Activated CD8-positive, alpha-beta memory T cell treated with anti-CD3 and anti-CD28 coated beads, Interleukin-2, amount 10 ng/mL, durations not matched to agents 7 days and 5 days (primary cell): ENCODE measurements at places on chromosomes 3 and 15. TPM values are rescaled to one million over a fixed set of nuclear protein-coding genes. Genes with fewer than 3 reads are reported as not detected.

The FOXB1 gene
- total RNA-seq: 2.8 TPM

The VPS8 gene
- 43.2 TPM for total RNA-seq

The FBXL22 gene
- 0.85 TPM for total RNA-seq

The NDUFAF3 gene
- 94.3 TPM for total RNA-seq

The MNS1 gene
- total RNA-seq: 0.94 TPM

The STX19 gene
- total RNA-seq: not detected

The COL6A5 gene
- not detected for total RNA-seq

DNA sequence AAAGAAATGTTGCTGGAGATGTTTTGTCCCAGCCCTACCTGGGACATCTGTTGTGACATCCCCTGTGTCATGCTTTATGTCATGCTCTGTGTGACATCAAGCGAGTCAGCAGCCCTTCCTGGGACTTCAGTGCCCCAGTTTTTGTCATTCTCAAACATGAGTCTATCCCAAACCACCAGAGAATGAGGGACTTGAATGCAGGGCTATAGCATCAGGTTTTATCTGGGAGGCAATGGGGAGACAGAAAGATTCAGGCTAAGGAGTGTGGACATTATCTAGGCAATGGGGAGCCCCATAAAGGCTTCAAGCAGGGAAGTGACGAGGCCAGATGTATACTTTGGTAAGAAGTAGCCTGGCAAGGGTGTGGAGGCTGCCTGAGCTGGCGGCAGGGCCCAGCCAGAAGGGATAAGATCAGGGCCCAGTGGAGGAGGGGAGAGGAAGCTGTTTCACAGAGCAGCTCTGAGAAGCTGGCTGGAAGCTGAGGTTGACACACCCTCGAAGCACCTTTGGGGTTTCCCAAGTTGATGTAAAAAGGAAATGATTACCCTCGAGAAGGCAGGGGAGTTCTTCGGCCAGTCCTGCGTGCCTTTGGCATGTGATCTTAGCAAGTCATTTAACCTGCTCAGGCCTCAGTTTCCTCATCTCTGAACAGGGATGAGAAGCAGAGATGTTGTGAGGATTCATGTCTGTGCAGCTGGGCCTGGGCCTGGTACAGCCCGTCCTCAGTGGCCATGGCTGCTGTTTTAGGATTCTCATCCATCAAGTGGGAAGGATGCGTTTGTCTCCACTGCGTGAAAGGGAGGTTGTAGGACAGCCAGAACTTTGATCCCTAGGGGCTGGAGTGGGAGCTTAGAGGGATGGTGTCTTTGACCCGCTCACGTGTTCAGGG lies 34.3 kb downstream of the IRAK2 start:
- peak overlapping the region; percentile 94 for H3K27ac ChIP-seq
- DNase-seq: peak; percentile 88
- no peaks in the 10 kb centered on the region for H3K27me3 ChIP-seq
- H3K4me3 ChIP-seq: peak overlapping the region; percentile 20

DNA sequence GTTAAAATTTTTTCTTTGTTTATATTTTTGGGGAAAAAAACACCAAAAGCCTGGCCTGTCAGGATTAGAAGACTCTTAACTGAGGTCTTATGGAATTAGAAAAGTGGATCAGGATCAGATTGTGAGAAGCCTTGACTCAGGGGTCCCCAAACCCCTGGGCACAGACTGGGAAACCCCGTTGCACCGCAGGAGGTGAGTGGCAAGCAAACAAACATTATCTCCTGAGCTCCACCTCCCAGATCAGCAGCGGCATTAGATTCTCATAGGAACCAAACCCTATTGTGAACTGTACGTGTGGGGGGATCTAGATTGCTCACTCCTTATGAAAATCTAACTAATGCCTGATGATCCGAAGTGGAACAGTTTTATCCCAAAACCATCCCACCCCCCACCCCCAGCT lies 117.2 kb downstream of the TCF12 start:
- H3K27ac ChIP-seq: no peak overlapping the region
- H3K4me3 ChIP-seq: no peak overlapping the region
- no peak for DNase-seq
- peaks cover 4% of the 10 kb centered on the region for H3K36me3 ChIP-seq
- H3K4me1 ChIP-seq: peaks cover 23% of the 10 kb centered on the region

- no peak for DNase-seq
- no peaks in the 10 kb centered on the region for H3K36me3 ChIP-seq
- no peak overlapping the region for H3K27ac ChIP-seq
- no peak overlapping the region for H3K4me3 ChIP-seq
- H3K27me3 ChIP-seq: peaks cover 13% of the 10 kb centered on the region
- no peaks in the 10 kb centered on the region for H3K4me1 ChIP-seq
Observed at GRCh38 chr15:38238311-38238710, 14.3 kb upstream of the SPRED1 start.

DNA sequence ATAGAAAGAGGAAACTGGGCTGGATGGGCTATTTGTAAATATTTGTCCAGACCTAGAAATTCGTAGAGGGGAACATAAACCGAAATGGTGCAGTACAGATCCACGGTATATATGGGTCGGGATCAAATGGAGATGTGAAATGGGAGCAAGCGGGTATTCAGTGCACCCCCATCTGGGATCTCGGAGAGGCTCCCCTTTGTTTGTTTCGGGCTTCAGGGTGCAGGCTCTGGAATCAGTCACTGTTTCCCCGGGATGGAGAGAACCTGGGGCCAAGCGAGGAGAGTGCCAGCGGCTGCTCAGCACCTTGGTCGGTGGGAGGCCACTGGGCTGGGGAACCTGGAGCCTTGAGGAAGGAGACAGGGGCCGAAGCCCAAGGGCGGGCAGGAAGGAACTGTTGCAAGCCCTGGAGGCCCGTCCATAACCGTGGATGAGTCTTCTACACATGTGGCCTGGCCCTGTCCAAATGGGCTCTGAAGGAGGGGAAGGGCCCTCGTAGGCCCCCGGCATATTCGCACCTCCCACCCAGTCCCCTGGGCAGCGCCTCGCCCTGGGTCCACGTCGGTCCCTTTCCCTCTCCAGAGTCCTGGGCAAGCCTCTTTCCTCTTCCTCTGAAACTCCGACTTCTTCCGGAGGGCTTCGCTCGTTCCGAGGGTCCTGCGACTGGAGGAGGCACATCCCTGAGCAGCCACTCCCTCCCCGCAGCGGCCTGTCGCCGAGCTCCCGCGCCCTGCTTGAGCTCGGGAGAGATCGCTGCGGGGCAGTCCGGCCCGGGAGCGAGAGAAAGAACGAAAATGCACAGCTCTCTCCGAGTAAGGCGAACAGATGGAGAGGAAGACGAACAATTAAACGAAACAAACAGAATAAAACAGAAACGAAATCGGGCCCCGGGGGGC lies 3.0 kb downstream of the ISL2 start:
- peaks cover 75% of the 10 kb centered on the region for H3K27me3 ChIP-seq
- peaks cover 23% of the 10 kb centered on the region for H3K36me3 ChIP-seq
- peaks cover 61% of the 10 kb centered on the region for H3K4me1 ChIP-seq
- H3K4me3 ChIP-seq: peak overlapping the region; percentile 86
- H3K27ac ChIP-seq: peak overlapping the region; percentile 39

GRCh38 chr3:96719921-96720320 lies 94.5 kb upstream of the EPHA6 start:
- DNase-seq: no peak
- no peaks in the 10 kb centered on the region for H3K36me3 ChIP-seq

DNA sequence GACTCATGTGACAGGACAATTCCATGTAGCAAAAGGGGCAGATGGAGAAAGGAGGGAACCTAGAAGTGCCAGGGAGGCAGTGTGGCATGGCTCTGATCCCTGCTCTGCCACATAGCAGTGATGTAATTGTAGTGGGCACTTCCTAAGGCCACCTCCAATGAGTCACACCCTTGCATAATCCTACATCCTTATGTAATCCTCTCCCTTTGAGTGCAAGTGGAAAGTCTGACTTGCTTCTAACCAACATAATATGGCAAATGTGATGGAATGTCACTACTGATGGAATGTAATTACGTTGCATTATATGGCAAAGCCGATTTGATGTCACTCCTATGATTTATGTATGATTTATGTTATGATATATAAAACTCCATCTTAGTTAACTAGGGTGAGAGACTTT lies 72.9 kb upstream of the ATP2C1 start:
- no peaks in the 10 kb centered on the region for H3K4me1 ChIP-seq
- peaks cover 40% of the 10 kb centered on the region for H3K27me3 ChIP-seq
- DNase-seq: no peak
- H3K36me3 ChIP-seq: no peaks in the 10 kb centered on the region

DNA sequence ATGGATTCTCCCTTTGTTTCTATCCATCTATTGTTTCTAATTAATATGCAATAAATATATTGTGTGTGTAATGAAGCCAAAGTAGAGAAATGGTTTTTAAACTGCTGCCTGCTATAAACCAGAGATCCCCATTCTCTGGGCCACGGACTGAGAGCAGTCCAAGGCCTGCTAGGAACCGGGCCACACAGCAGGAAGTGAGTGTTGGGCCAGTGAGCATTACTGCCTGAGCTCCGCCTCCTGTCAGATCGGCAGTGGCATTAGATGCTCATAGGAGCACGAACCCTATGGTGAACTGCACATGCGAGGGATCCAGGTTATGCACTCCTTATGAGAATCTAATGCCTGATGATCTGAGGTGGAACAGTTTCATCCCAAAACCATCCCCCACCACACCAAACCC lies 85.2 kb upstream of the POMGNT2 start:
- H3K27me3 ChIP-seq: peaks cover 6% of the 10 kb centered on the region
- H3K27ac ChIP-seq: no peak overlapping the region
- H3K4me3 ChIP-seq: no peak overlapping the region
- no peak for DNase-seq

DNA sequence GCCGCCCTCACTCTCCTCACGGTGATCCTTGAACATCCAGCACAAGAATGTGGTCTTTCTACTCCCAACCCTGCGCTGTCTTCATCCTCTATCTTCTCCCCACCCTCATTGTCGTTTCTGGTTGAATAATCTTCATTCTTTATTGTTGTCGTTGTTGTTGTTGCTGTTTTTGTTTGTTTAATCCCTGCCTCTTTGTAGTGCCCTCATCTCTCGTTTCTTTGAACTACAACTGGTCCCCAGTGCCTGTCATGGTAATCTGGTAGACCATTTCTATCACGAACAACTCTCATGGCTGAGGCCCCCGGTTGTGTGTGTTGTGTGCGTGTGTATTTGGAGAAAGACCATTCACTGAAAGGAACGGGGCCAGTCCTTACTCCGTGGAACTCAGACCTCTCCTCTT lies 1.3 kb upstream of the MYO5A start:
- H3K36me3 ChIP-seq: peaks cover 2% of the 10 kb centered on the region
- no peak for DNase-seq
- no peaks in the 10 kb centered on the region for H3K27me3 ChIP-seq
- H3K4me3 ChIP-seq: peak overlapping the region; percentile 62
- H3K27ac ChIP-seq: peak overlapping the region; percentile 72

- peak overlapping the region; percentile 90 for H3K27ac ChIP-seq
- H3K4me1 ChIP-seq: peaks cover 29% of the 10 kb centered on the region
- H3K4me3 ChIP-seq: peak overlapping the region; percentile 51
- peak; percentile 93 for DNase-seq
- H3K27me3 ChIP-seq: peaks cover 20% of the 10 kb centered on the region
Observed at GRCh38 chr15:59976480-59977271, 27.4 kb upstream of the FOXB1 start.
